Stimulated activated CD4-positive, alpha-beta T cell treated with anti-CD3 and anti-CD28 coated beads, Interleukin-15, amount 100 ng/mL, for 48 hours (primary cell): ENCODE measurements at places on chromosomes 12 and 14.

GRCh38 chr14:96197969-96198368 is 6.7 kb upstream of the BDKRB2 start:
- no peak for DNase-seq

DNA sequence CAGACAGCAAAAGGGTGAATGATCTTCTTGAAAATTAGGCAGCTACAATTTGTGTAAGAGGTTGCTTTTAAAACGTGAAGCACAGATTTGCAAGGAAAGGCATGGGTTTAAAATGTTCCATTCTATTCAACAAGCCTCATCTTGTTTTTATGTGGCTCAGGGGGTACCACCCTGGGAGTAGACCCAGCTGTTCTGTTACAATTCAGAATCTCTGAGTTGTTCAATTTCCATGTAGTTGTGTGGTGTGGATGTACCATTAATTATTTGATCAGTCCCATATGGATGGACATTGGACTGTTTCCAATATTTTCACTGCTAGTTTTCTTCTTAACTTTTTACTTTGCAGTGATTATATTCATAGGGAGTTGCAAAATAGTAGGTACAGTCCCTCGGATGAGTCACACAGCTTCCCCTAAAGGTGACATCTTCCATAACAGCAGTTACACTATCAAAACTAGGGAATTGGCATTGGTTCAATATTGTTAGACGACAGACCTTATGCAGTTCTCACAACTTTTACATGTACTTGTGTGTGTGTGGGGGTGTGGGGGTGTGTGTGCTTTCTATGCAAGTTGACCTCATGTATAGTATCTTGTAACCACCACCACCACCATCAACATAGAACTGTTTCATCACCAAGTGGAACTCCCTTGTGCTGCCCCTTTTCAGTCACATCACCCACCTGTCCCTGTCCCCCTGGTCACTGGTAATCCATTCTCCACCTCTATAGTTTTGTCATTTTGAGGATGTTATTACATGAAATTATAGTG is 59.0 kb upstream of the CAPRIN2 start:
- no peak for DNase-seq

- DNase-seq = peak; percentile 9
Observed at GRCh38 chr14:96698960-96699539, 98.1 kb upstream of the VRK1 start.

- no peak for DNase-seq
Observed at GRCh38 chr12:23767834-23768233, 181.6 kb downstream of the SOX5 start.

DNA sequence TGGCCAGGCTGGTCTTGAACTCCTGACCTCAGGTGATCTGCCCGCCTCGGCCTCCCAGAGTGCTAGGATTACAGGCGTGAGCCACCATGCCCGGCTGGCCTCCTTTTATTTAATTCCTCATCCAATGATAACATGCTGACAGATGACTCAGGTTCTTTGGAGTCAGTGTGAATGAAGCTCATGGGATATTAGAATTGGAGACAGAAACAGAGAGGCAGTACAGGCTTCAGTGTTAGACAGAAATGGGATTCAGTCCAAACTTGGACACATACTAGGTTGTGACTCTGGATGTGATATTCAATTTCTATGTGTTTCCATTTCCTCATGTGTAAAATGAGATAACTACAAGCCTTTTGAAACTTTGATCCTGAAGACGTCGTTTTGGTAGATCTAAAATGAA is 47.3 kb downstream of the PDE3A start:
- no peak for DNase-seq

DNA sequence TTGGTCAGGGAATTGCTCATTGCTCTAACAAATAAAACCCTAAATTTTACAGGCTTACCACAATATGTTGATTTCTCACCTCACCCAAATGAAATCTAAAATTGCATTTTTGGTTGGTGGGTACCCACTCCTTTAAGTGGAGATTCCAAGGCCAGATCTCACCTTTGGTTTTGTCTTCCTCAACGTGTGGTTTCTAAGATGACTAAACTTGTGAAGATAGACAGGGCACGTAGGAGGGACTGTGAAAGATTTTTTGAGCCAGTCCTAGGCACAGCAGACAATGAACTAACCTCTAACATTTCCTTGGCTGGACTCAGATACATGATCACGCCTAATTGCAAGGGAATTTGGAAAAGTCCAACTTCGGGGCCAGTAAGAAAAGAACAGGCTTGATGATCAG is 1003.9 kb downstream of the FLRT2 start:
- DNase-seq = no peak

DNA sequence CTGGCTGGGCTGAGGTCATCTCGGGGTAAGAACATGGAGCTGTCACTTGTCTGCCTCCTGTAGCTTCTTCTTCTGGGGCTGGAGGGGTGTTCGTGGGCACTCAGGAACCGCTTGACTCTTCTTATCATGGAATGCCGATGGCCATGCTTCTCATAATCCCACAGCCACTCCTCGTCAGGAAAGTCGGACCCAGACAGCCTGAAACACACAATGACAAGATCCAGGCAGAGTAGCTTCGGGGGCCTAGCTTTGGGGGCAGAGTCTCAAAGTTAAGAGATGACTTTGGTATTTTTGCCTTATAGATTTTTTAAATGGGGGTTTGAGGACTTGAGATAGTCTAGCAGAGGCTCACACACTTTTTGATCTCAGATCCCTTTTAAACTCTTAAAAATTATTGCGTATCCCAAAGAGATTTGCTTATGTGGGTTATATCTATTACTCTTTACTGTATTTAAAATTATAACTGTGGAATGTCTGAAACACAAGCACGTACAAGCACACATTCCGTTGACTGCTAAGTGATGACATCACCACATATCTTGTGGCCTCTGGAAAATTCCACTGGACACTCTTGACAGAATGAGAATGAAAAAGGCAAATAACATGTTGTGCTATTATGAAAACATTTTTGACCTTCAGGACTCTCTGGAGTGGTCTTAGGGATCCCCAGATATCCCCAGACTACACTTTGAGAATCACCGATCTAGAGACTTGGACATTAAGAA is 43.3 kb downstream of the BEST3 start:
- no peak for DNase-seq

- DNase-seq = no peak
Observed at GRCh38 chr12:113242560-113242959, 21.3 kb downstream of the TPCN1 start.
